Amygdala (tissue), 56 donors: ENCODE measurements at places on chromosomes 4 and X.

DNA sequence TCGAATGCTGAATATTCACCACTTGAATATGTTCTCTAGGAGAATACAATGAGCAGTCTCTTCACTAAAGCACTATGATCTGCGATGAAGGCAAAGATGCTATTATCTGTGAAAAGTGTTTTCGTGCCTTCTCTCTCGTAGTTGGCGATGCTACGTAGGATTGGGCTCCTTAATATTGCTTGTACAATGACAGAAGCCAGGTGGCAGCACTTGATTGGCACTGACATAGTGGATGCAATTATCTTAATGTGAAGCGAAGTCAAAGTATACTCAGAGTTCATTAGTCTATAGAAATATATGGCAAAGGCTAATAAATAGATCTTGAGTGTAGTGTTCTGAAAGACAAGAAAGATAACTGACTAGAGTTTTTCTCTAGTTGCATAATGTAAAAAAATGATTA lies 1135.7 kb upstream of the AGA start:
- no peak for DNase-seq

DNA sequence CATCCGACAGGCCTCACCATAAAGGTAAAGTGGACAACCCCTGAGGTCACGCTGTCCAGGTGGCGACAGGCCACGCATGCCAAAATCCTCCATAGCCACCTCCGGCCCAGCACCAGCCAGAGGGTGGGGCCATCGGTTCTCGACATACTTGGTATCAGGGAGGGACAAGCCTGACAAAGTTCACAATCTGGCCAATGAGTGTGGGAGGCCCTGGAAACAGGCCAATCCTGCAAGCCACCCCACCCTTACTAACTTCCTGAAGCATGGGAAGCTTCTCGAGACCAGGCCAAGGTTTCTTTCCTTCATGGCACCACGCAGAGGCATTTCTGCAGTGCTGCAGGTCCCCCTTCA lies 73.8 kb downstream of the MTMR1 start:
- no peak for DNase-seq

- DNase-seq: no peak
Observed at GRCh38 chr4:153045111-153045982, 109.2 kb downstream of the FHDC1 start.

DNA sequence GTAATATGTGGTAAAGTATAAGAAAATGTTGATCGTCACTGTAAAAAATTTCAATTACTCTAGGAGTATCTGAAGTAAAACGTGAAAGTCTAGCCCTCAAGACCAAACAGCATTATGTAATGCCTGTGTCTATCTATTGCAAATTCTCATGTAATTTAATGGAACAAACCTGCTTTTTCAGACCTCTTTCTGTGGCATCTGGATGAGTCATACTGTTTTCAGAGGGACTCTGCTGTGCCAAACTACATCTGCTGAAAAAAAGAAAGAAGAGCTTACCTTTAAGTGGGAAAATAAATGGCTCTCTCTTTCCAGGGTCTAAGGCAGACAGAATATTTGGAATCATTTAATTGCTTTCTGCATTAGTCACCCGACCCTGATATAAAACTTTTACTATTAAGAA lies 89.8 kb upstream of the ARMCX2 start:
- DNase-seq: no peak

DNA sequence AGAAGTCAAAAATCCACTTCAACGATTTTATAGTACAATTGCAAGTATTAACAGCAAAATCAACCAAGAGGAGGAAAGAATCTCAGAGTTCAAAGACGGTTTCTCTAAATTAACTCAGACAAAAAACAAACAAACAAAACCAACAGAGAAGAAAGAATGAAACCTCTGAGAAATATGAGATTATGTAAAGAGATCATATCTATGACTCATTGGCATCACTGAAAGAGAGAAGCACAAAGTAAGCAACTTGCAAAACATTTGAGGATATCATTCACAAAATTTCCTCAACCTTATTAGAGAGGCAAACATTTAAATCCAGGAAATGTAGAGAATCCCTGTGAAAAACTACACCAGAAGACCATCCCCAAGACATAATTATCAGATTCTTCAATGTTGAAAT lies 370.4 kb downstream of the INPP4B start:
- no peak for DNase-seq

GRCh38 chr4:83328521-83329187 lies 6.0 kb downstream of the HPSE start:
- no peak for DNase-seq

DNA sequence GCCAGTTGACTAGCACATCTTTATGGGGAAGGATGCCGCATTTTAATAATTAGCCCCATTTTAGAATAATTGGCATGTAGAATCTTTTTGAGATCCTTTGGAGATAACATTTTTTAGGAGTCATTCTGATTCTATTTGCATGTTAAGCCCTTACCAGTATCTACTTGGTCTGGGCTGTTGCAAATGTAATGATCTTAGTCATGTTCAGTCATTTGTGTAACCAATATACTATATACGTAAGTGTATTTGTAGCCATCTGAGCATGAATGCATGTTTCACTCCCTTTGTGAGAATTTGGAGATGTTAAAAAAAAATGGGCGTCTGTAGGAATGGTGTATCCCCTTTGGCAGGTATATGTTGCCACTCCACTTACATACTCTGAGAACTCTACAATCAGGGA lies 119.1 kb downstream of the TEX13A start:
- no peak for DNase-seq

- DNase-seq: no peak
Observed at GRCh38 chrX:57445076-57445475, 146.7 kb upstream of the ZXDB start.

DNA sequence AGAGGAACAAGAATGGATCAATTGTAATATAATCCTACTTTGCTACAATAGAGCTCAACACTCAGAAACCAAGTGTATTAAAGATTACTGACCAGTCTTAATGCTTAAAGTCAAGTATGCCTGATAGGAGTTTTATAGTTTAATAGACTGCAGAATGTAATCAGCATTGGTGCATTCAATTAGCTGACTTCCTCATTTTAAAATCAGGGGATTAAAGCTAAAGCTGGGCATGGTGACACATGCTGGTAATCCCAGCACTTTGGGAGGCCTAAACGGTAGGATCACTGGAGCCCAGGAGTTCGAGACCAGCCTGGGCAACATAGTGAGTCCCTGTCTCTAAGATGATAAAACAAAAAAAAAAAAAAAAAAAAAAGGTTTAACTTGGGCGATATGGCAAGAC lies 10.8 kb downstream of the HNRNPDL start:
- DNase-seq: no peak

DNA sequence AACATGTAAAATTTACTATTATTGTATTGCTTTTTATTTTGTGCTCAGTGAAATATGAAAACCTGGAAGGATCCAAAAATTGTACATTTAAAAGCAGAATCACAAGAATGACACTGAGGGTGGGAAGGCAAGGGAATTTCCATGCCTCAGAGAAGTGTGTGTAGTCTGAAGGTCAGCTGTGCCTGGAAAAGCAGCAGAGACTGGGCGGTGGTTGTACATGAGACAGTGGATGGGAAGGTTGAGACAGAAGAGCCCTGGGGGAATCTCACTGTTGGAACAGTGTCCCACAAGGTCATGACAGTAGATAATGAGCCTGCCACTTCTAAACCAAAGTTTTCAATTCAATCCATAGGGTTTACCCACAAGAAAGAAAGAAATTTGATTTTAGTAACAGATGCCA lies 17.1 kb upstream of the ANTXR2 start:
- no peak for DNase-seq

GRCh38 chr4:88803600-88804096 lies 106.0 kb upstream of the NAP1L5 start:
- no peak for DNase-seq

- DNase-seq: no peak
Observed at GRCh38 chr4:74822603-74823002, 28.3 kb upstream of the BTC start.

DNA sequence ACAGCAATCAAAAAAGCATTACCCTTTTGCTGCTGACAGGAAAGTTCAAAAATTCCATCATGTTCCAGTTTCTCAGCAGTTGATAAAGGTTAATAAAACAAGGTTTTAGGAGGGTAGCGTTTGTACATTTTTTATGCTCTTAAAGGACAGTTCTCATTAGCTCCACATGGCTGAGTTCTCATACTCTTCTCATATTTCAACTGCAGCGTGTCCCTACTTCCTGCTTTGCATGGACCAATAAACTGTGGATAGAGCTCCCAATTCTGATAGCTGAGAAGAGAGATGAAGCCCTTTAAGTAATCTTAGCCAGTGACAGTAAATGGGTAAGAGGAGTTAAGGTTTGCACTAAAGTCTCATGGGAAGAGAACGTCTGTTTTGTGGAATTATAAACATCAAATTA lies 53.5 kb downstream of the SPANXA2 start:
- no peak for DNase-seq

- DNase-seq: no peak
Observed at GRCh38 chr4:78565971-78566372, 14.4 kb downstream of the ANXA3 start.
